ENCODE measurements at places on chromosomes 12 and 14. TPM values are rescaled to one million over a fixed set of nuclear protein-coding genes. Genes with fewer than 3 reads are reported as not detected.

The NOVA1 gene
- total RNA-seq, result 0.90 TPM

The CCDC175 gene
- total RNA-seq, result not detected

The EXD2 gene
- 13.3 TPM for total RNA-seq

- peaks cover 5% of the 10 kb centered on the region for H3K36me3 ChIP-seq
- peak; percentile 46 for DNase-seq
- H3K27ac ChIP-seq, result no peak overlapping the region
- no peak overlapping the region for H3K4me3 ChIP-seq
- no peaks in the 10 kb centered on the region for H3K27me3 ChIP-seq
- H3K4me1 ChIP-seq, result 0 out of 2 replicates have a peak, but pooled peaks cover 2% of the 10 kb centered on the region
These were observed 148.7 kb downstream of the SMOC1 start for GRCh38 chr14:70027785-70028428.

- peaks cover 55% of the 10 kb centered on the region for H3K4me1 ChIP-seq
- H3K27ac ChIP-seq, result peak overlapping the region; percentile 78
- H3K36me3 ChIP-seq, result no peaks in the 10 kb centered on the region
These were observed 127.3 kb upstream of the HIF1A start for GRCh38 chr14:61567838-61568571.

DNA sequence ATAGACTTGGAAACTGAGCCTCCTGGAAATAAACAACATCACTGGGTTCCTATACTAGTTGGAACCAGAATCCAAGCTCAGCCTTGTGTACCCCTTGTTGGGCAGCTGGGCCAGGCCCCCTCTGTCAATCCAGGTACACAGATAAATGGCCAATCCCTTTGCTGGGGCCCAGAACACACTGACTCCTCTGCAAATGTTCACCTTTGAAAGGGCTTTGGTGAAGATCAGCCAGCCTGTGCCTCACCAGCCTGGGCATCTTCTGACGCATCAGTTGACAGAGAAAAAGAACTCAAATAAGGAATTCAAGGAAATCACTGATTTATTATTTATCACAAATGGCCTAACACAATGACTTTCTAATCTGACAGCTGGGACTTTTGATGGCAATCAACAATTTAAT is 1090.2 kb downstream of the BCL11B start:
- no peak overlapping the region for H3K4me3 ChIP-seq
- H3K4me1 ChIP-seq, result no peaks in the 10 kb centered on the region
- H3K27me3 ChIP-seq, result no peaks in the 10 kb centered on the region
- H3K27ac ChIP-seq, result no peak overlapping the region
- DNase-seq, result no peak
- H3K36me3 ChIP-seq, result no peaks in the 10 kb centered on the region

DNA sequence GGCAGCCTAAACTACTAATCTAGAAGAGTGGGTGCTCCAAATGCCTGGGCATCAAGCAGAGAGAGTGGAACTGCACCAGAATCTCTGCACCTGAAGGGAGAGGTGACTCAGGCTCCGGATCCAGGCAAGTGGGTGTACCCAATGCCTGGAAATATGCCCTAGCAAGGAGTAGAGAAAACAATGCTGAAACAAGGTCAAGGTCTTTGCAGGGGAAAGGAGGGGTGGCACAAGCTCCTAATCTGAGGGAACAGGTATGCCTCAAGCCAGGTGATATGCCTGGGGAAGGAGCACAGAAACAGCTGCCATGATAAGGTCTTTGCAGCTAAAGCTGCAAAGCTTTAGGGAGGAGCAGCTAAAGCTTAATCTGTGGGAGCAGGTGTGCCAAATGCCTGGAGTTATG is 136.0 kb upstream of the KITLG start:
- H3K27me3 ChIP-seq, result no peaks in the 10 kb centered on the region
- H3K36me3 ChIP-seq, result no peaks in the 10 kb centered on the region

GRCh38 chr14:66501592-66501991 is 6.4 kb upstream of the GPHN start:
- H3K4me3 ChIP-seq, result no peak overlapping the region
- H3K36me3 ChIP-seq, result no peaks in the 10 kb centered on the region
- H3K27ac ChIP-seq, result no peak overlapping the region
- H3K4me1 ChIP-seq, result peaks cover 2% of the 10 kb centered on the region

DNA sequence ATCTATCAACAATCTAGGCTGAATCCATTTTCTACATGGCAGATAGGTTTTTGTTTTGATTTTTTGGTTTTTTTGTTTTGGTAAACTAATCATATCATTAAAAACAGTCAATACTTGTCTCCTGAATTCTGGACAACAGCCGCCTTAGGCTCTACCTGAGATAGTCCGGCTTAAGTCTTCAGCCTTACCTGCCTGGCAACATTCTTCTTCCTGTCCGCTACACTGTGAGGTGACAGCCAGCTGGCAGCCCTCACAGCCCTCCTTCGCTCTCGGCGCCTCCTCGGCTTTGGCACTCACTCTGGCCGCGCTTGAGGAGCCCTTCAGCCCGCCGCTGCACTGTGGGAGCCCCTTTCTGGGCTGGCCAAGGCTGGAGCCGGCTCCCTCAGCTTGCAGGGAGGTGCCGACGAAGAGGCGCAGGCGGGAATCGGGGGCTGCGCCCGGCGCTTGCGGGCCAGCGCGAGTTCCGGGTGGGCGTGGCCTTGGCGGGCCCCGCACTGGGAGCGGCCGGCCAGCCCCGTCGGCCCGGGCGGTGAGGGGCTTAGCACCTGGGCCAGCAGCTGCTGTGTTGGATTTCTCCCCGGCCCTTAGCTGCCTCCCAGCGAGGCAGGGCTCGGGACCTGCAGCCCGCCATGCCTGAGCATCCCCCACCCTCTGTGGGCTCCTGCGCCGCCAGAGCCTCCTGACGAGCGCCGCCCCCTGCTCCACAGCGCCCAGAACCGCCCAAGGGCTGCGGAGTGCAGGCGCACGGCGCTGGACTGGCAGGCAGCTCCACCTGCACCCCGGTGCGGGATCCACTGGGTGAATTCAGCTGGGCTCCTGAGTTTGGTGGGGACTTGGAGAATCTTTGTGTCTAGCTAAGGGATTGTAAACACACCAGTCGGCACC is 49.0 kb downstream of the MDGA2 start:
- H3K27me3 ChIP-seq, result no peaks in the 10 kb centered on the region
- H3K27ac ChIP-seq, result no peak overlapping the region
- no peak for DNase-seq
- no peak overlapping the region for H3K4me3 ChIP-seq
- H3K36me3 ChIP-seq, result no peaks in the 10 kb centered on the region

DNA sequence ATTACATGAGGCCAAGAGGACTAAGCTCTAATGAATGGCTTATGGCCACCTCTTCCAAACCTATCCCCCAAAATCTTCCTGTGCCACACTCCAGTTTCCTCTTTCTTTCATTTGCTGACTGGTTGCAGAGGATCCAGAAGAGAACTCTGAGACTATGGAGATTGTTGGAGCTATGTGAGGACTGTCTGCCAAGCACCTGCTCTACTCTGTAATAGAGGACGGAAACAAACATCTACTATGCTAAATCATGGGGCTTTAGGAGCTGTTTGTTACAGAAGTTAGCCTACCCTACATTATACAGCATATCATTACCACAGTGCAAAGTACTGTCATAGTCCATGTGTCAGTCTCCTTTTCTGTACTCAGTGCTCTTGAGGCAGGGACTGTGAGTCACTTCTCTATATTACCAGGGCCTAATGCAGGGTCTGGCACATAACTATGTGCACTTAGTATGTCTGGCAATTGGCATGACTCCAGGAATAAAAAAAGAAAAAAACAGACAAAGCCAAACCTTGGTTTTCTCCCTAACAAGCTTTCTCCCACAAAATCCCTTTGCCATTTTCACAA is 95.1 kb downstream of the RPAP3 start:
- no peak overlapping the region for H3K4me3 ChIP-seq
- H3K36me3 ChIP-seq, result no peaks in the 10 kb centered on the region
- H3K4me1 ChIP-seq, result no peaks in the 10 kb centered on the region
- DNase-seq, result no peak
- no peaks in the 10 kb centered on the region for H3K27me3 ChIP-seq
- H3K27ac ChIP-seq, result no peak overlapping the region

DNA sequence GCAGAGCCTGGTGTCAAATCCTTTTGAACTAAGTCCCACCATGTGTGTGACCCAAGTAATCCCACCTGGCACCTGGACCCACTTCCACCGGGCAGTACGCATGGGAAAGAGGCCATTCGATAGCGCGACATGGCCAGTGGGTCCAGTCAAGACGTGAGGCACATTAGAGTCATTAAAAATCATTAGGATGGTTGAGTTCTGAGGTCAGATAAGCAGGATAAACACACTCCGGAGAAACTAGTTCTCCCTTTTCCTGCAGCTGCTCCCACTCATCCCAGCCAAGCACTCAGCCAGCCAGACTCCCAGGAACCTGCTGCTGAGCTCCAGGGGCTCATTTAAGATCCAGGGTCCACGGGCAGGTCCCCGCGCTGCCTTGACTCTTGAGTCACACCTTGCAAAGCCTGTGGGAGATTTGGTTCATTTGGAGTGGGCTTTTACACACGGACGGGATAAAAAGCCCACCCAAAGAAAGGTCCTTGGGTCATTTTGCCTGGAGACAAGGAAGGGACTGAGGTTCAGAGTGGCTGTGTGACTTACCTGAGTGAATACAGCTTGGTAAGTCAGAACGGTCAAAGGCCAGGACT is 313.9 kb downstream of the BCL11B start:
- no peak overlapping the region for H3K27ac ChIP-seq
- no peaks in the 10 kb centered on the region for H3K36me3 ChIP-seq
- no peaks in the 10 kb centered on the region for H3K27me3 ChIP-seq
- no peak overlapping the region for H3K4me3 ChIP-seq
- no peak for DNase-seq

DNA sequence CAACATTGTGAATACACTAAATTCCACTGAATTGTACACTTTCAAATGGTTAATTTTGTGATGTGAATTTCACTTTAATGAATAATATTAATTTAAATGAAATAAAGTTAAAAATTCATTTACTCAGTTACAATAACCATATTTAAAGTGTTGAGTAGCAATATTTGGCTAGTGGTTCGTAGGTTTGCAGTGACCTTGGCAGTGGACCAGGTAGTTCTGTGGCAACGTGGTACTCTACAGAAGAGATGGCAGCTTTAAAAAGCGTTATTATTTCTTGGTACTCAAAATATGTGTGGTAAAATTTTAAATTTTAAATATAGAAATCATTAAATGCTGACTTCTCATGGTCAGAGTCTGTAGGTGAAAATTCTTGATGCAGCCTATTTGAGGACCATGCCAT is 51.6 kb downstream of the AEBP2 start:
- H3K27ac ChIP-seq, result no peak overlapping the region
- H3K27me3 ChIP-seq, result no peaks in the 10 kb centered on the region
- no peak for DNase-seq
- H3K4me3 ChIP-seq, result no peak overlapping the region
- H3K36me3 ChIP-seq, result peaks cover 23% of the 10 kb centered on the region

All from IMR-90 (cell line).